ENCODE measurements at places on chromosomes 6 and 20.
A peak's percentile ranks its signal among the peaks of the same experiment; 100 is the strongest.

GRCh38 chr6:143408151-143408786 lies 42.2 kb downstream of the ADAT2 start:
- no peak for DNase-seq

- no peak for DNase-seq
Observed at GRCh38 chr6:3226481-3227362, 731 bp downstream of the TUBB2B start.

DNA sequence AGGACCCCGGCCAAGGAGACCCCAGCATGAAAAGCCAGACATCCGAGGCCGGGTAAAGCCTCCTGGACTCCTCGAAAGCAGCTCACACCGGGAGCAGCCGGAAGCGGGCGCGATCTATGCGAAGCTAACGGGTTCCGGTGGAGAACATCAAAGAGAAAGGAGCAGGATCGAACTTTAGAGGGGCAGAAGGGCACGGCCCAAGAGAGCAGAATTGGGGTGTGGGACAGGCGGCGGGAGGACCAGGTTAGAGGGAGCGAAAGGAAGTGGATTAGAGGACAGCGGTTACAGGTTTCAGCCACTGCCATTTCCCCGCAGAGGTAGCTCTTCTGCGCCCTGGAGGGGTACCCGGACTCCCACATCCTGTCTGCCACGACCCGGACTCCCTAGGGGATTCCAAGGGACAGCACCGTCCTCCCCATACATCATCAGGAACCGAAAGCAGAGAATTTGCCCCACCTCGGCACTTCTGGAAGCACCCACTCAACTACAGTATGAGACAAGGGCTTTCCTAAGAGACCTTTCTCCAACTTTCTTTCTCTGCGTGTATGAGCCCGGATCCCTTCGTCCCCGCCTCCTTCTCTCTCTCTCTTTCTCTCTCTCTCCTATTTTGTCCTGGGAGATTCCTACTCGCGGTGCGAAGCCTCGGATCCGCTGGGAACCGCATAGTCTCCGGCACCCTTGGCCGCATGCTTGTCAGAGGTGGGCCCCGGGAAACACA lies 507 bp upstream of the VGLL2 start:
- DNase-seq, result no peak

- DNase-seq, result no peak
Observed at GRCh38 chr6:4287811-4288244, 152.5 kb upstream of the ECI2 start.

GRCh38 chr6:10531503-10531902 lies 10.4 kb downstream of the GCNT2 start:
- no peak for DNase-seq

GRCh38 chr6:113089056-113089455 lies 741.9 kb downstream of the RFPL4B start:
- DNase-seq, result peak; percentile 9

DNA sequence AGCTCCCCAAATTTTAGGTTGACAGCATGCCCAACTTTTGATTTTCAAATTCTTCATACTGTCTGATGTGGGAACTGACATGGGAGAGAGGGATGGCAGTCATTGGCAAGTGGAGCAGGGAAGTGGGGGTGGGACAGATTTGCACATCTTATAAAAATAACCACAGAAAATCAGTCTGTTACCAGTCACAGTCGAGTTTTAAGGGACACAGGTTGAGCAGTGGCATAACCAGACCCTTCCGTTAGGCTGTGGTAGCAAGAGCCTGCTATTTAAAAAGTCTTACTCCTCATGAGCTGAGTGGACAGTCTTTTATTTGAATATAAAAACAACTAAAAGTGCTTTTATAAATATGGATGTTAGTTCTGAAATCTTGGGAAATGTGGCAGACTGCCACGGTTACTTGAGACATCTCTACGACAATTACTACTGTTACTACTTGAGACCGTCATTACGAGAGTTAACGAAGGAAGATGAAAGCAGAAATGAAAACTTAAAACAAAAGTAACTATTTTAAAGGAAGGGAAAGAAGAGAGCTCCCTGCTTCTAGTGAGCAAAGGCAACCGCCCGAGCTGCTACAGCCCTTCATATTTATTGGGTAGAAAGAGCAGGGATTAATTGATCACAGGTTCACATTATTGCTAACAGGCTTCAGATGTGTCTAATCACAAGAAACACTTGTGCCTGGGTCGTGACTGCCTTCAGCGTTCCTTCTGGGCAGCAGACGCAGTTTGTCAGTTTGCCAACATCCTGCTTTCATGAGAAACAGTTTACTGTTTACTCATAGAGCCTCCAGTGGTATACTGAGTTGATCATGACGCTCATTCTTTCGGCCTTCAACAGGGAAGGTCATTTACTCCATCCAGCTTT lies 71.3 kb downstream of the EFHC1 start:
- DNase-seq, result peak; percentile 26

GRCh38 chr6:54988576-54988975 lies 142.0 kb downstream of the FAM83B start:
- no peak for DNase-seq

- DNase-seq, result no peak
Observed at GRCh38 chr6:54710456-54710855, 136.1 kb upstream of the FAM83B start.

- no peak for DNase-seq
Observed at GRCh38 chr6:144007478-144008119, 460 bp downstream of the PLAGL1 start.

GRCh38 chr6:106799031-106799894 lies 169.9 kb downstream of the QRSL1 start:
- no peak for DNase-seq

DNA sequence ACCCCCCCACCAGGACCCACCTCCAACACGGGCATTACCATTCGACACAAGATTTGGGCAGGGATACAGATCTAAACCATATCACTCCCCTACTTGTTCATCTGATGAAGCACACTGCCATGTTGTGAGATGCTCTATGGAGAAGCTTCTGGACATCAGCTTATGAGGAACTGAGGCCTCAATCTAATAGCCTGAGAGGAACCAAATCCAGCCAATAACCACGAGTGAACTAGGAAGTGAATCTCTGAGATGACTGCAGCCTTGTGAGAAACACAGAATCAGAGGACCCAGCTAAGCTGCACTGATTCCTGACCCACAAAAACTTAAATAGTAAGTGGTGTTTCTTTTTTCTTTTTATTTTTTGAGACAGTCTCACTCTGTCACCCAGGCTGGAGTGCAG lies 21.6 kb upstream of the ZBTB2 start:
- DNase-seq, result no peak

GRCh38 chr6:110946498-110946897 lies 12.0 kb upstream of the GTF3C6 start:
- no peak for DNase-seq

GRCh38 chr6:110542311-110543024 lies 66.1 kb upstream of the SLC22A16 start:
- DNase-seq, result no peak

DNA sequence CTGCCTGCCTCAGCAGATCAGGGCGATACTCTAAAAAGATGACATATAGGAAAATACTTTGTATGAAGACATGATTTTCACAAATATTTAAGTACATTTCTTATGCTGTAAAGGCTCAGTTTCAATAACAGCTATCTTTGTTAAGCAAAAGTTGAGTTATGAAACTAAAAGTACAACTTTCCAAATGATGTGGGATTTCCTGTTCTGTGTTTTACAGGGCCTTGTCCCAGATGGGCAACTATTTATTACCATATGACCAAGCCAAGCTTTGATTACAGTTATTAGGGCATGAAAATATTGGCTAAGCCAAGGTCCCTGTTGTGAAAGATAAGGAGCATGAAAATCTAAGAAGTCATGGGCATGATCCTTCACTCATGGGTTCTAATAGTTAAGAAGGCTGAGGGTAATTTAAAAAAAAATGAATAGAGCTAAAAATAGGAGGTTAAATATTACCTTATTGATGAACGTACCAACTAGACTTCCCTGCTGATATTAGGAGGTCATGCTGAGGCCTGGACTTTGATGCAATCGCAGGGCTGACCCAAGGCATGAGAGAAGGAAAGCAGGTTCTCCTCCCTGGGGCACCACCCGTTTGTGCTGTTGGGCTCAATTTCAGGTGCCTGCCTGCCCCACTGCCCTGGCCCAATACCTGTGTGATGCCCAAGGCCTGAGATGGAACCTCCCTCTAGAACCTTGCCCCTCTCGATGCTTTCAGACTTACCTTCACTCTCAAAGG lies 294.4 kb upstream of the PRDM1 start:
- DNase-seq, result no peak

GRCh38 chr6:14193524-14193923 lies 76.0 kb downstream of the CD83 start:
- DNase-seq, result no peak

- DNase-seq, result no peak
Observed at GRCh38 chr6:36177166-36177565, 19.4 kb upstream of the BRPF3 start.

GRCh38 chr6:47661960-47662359 lies 36.4 kb upstream of the ADGRF4 start:
- no peak for DNase-seq

DNA sequence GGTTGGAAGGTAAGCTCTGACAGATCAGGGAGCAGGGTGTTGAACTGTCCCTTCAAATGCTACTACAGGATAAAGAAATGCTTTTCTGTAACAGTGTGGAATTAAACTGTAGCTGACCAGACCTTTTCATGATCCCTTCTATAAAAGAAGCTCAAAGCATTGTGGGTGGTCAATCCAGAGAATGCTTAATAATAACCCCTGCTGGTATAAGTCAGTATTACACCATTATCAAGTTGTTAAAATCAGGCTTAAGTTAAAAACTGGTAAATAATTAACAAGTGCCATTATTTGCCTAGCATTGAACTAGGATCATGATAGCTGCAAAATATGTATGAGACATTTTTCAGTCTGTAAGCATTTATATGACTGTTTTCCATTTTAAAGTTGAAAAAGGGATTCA lies 468.9 kb downstream of the PKHD1 start:
- no peak for DNase-seq

DNA sequence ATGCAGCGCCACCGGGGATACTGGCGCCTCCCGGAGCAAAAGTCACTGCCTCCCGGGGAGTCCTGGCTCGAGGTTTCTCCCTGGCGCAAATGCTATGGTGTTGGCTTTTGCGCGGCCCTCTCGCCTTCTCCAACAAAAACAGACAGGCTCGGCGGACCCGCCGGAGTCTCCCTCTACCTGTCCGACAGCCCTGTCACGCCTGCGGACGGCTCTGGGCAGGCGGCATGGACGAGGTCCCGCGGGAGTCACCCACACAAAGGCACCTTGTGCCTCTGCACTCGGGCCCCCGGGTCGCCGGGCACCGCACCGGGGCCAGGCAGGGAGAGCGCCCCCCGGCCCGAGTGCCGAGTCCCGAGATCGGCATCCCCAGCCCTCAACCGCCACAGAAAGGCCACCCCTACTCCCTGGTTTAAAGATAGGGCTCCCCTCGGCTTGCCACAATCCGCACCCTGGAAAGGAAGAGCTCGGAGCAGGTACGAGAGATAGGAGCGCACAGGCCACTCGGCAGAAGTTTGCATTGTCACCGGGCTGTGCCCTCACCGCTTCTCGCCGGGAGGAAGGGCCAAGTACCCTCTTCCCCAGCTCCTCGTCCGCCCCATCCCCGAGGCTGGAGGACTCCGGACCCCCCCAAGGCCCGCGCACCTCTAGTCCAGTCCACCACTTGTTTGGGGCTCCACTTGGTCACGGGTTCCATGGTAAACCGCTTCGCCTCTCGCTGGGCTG lies 903 bp downstream of the CNKSR3 start:
- no peak for DNase-seq

DNA sequence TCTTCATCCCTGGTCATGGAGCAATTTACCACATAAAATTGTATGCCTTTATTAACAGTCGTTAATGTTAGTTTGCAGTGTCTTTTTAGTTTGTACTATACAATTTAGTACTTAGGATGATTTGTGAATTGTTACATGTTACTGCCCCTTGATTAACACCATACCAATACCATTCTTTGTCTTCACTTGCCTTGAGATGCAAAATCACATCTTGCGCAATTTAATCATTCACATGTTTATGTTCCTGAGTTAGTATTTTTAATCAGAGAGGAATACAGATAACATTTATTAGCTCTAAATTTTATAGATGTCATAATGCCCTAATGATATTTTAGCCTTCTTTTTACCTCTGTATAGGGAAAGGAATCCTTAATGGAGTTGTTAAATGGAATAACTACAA lies 114.1 kb downstream of the SCAF8 start:
- no peak for DNase-seq

DNA sequence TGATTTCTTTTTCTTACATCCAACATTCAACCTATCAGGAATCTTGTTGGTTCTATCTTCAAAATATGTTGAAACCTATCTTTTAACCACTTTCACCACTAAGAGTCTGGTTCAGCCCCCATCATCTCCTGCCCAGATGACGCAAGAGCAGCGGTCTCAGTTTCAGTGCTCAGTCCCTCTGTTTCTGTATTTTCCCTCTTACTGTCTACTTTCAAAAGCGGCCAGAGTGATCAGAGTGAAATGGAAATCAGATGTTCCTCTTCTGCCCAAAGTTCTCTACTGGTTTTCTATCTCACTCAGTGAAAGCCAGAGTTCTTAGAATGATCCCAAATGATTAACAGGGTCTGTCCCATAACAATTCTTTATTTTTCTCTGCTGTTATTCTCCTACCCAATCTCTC lies 147.9 kb upstream of the PDE7B start:
- DNase-seq, result no peak

DNA sequence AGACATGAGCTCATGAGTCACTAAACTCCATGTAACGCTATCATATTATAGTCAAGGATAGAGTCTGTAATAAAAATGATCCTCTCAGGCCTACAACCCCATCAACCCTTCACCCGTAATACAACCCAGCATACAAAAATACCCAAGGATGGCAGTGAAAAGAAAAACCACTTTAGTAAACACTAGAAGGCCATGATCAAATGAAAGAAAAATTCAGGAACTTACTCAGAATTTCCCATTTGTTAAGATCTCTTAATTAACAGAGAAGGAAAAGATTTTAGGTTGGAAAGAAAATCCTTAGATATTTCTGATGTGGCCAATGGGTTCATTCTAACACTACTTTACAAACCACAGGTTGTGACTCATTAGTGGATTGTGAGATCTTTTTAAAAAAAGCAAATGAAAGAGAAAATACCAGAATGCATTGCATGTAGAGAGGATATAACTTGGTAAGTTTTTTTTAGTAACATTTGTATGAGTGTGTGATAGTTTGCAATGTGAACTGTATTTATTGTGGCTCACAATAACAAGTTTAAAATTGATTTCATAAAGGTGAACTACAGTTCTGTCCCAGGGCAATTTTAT lies 8.0 kb upstream of the UBE2J1 start:
- DNase-seq, result no peak

- DNase-seq, result no peak
Observed at GRCh38 chr20:58568126-58568482, 52.9 kb upstream of the APCDD1L start.

GRCh38 chr6:37868447-37868825 lies 48.9 kb downstream of the ZFAND3 start:
- no peak for DNase-seq

GRCh38 chr20:23673209-23673608 lies 15.6 kb downstream of the CST4 start:
- DNase-seq, result no peak

GRCh38 chr6:73644030-73644429 lies 9.8 kb downstream of the SLC17A5 start:
- DNase-seq, result no peak

DNA sequence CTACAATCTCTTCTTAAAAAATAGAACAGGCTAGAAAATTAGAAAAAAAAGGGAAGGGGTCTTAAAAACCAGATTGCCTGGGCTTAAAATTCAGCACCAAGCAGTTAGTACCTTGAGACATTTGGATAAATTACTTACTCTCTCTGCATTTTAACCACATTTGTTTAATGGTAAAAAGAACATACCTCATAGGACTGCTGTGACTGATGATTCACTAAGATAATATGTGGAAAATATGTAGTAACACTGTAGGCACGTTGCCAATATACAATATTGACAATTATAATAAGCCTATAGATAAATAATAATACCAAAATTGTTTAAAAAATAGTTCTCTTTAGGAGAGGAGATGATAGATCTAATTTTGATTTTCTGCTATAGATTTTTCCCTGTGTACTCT lies 750.4 kb downstream of the TENT5A start:
- DNase-seq, result no peak

Data from H1 (cell line).